CD4-positive, alpha-beta T cell (primary cell): ENCODE measurements at places on chromosomes 13 and 19.
A peak's percentile ranks its signal among the peaks of the same experiment; 100 is the strongest.

DNA sequence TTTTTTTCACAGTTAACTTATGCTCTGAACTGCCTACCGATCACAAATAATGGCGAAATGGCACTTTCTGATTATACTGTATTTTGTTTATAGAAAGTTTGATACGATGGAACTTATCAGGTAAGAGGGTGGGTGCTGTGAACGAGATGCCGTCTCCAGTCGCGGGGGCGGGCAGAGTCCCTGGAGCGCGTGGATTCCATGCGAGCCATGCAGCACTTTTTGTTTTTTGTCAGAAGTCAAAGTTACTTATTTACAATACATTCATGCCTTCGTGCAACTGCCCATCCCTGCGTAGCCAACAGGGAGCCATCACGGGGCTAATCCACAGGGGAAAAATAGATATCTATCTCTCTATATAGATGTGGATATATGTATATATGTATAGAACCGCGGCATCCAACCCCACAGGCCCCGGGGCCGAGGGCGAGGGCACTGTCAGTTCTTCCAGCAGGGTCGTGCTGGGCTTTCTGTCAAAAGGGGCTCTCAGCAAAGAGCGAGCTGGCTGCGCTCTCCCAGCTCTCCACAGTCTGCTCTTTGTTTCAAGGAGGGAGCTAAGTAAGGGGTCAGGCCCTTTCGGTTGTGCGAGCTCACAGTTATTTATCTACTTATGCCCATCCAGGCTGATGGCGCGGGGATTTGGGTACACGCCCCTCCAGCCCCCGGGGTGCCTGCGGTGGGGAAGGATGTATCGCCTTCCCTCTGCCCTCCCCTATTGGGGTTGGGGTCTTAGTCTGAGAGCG is 3.4 kb downstream of the SLITRK1 start:
- H3K4me3 ChIP-seq, result no peak overlapping the region
- no peak overlapping the region for H3K27ac ChIP-seq
- peaks cover 7% of the 10 kb centered on the region for H3K4me1 ChIP-seq

DNA sequence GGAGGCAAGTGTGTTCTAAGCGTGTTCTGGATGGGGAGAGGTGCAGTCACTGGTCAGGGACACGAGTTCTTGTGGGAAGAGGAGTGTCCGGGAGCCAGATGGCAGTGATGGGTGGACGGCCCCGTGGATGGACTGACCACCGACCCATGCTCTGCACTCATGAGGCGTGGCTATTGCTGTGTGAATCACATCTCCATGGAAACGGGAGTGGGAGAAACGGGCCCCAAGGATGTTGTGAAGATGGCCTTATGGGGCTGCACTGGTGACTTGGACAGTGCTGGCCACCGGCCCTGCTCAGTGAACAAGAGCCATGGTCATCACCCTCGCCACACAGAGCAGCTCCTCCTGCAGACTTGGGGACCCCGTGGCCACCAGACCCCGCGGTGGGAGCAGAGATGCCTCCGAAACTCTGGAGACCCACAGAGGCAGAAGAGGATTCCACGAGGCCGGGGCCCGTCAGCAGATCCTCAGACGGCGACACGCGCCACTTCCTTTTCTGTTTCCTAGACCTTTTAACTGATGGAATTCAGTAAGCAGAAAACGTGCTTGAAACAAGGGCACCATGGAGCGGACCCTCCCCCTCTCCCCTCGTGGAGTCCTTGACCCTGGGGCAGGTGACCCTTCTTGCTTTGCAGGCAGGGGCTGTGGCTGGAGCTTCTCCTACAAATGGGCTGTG is 47.5 kb downstream of the GAS6 start:
- H3K4me1 ChIP-seq, result peaks cover 17% of the 10 kb centered on the region
- no peak overlapping the region for H3K27ac ChIP-seq
- no peaks in the 10 kb centered on the region for H3K27me3 ChIP-seq
- peak overlapping the region; percentile 41 for H3K4me3 ChIP-seq
- H3K36me3 ChIP-seq, result no peaks in the 10 kb centered on the region
- no peak for DNase-seq

DNA sequence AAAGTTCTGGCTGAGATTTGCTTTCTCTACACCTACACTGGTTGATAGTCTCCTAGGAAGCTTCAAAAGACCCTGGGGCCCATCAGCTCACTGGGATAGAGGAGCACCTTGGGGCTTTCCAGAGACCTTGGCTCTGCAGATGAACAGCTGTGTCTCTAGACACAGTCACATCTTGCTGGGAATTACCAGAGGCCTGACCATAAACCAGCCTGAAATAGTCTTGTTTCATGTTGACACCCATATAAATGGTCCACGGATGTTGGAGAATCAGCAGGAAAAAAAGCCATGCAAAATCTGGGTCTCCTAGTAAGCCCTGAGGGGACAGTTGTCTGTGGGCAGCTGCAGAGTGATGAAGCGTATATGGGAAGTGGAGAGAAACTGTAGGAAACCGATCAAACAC is 207.6 kb downstream of the DNAJC15 start:
- H3K27me3 ChIP-seq, result no peaks in the 10 kb centered on the region
- no peaks in the 10 kb centered on the region for H3K36me3 ChIP-seq
- H3K4me3 ChIP-seq, result no peak overlapping the region
- no peak for DNase-seq
- H3K4me1 ChIP-seq, result no peaks in the 10 kb centered on the region

DNA sequence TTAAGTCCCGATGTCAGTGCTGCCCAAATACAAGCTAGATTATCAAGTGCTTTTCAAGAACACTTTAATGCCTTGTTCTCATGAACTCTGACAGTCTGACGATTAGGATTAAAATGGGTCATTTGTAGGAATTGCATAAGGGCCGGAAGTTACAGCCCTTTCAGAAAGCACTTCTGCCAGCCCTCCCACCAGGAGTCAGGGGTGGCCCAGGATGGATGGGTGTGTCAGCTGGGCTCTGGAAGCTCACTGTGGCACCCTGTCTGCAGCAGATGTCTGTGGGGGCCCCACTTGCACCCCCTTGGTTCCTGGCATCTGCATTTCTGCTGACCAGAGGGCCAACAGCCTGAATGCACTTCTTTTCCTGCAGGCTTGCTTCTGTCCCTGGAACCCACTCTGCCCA is 712.7 kb downstream of the UQCRFS1 start:
- DNase-seq, result no peak
- no peak overlapping the region for H3K27ac ChIP-seq
- H3K36me3 ChIP-seq, result no peaks in the 10 kb centered on the region
- no peak overlapping the region for H3K4me3 ChIP-seq

GRCh38 chr13:95201814-95202651 is 99.2 kb downstream of the ABCC4 start:
- no peak overlapping the region for H3K4me3 ChIP-seq
- peaks cover 7% of the 10 kb centered on the region for H3K36me3 ChIP-seq
- H3K27ac ChIP-seq, result no peak overlapping the region
- H3K4me1 ChIP-seq, result no peaks in the 10 kb centered on the region
- no peaks in the 10 kb centered on the region for H3K27me3 ChIP-seq

DNA sequence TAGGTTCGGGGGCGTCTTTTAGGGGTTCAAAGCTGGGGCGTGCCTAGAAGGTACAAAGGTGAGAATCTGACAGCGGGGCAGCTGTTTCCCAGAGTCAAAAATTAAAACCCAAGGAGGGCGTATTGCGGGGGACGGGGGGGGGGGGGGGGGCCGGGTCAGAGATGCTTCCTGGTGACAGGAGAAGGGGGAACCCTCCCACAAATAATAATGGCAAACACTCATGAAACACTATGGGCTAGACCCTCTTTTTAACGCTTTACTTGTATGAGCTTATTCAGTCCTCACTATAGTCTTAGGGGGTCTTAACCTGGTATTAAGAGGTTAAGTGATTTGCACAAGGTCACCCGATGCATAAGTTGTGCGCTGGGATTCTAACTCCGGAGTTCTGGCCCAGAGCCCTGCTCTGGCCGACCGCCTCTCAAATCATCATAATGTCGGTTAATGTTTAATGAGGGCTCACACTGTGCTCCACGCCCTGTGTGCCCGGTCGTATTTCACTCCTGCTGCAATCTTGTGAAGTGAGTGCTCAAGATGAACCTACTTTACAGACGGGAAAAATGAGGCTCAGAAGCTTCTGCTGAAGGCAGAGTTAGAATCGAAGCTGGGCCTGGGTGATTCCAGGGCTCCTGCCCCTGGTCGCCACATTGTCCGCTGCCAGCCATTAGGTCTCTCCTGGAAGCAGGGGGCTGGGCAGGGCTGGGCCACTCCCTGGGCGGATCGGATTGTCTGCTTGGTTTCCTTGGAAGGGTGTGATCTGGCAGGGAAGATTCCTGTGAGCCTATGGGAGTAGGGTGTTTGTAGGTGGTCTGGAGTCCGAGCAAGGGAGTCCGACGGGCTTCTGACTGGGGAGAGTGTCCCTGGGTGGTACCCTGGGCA is 964 bp downstream of the PAK4 start:
- no peak for DNase-seq
- H3K36me3 ChIP-seq, result no peaks in the 10 kb centered on the region
- no peaks in the 10 kb centered on the region for H3K27me3 ChIP-seq
- peaks cover 30% of the 10 kb centered on the region for H3K4me1 ChIP-seq
- H3K27ac ChIP-seq, result peak overlapping the region; percentile 69
- peak overlapping the region; percentile 58 for H3K4me3 ChIP-seq

DNA sequence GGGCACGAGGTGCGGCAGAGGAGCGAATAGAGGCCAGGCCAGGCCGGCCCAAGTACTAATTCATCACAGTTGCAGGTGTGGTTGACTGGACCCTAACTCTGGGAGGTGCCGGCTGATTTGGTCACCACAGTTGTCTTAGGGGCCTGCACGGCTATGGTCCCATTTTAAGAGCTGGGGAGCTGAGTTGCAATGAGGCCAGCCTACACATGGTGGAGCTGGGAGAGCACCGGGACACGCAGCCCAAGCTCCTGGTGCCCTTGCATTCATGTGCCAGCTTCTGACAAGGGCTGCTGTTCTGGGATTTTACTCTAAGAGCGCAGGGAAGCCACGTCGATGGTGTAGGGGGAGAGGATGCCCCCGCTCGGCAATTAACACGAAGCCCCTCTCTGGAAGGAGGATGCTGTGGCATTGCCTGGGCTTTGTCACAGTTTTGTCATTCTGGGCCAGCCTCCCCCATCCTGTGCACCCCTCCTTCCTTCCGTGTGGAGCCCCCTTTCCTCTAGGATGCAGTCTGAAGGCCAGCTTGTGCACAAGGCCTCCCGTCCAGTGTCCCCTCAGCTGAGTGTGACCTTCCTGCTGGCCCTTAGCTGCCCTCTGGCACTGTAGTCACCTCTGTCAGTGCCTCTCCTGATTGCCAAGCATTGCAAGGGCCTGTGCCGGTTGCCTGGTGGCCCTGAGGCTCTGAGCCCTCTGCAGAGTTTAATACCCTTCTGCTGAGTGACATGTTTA is 109.4 kb upstream of the C1QTNF9B start:
- H3K4me1 ChIP-seq, result no peaks in the 10 kb centered on the region
- H3K36me3 ChIP-seq, result no peaks in the 10 kb centered on the region
- no peak overlapping the region for H3K4me3 ChIP-seq
- H3K27ac ChIP-seq, result no peak overlapping the region
- no peaks in the 10 kb centered on the region for H3K27me3 ChIP-seq

- H3K4me3 ChIP-seq, result no peak overlapping the region
- no peak overlapping the region for H3K27ac ChIP-seq
- no peak for DNase-seq
These were observed 6.5 kb downstream of the KCNN4 start for GRCh38 chr19:43774103-43774939.

DNA sequence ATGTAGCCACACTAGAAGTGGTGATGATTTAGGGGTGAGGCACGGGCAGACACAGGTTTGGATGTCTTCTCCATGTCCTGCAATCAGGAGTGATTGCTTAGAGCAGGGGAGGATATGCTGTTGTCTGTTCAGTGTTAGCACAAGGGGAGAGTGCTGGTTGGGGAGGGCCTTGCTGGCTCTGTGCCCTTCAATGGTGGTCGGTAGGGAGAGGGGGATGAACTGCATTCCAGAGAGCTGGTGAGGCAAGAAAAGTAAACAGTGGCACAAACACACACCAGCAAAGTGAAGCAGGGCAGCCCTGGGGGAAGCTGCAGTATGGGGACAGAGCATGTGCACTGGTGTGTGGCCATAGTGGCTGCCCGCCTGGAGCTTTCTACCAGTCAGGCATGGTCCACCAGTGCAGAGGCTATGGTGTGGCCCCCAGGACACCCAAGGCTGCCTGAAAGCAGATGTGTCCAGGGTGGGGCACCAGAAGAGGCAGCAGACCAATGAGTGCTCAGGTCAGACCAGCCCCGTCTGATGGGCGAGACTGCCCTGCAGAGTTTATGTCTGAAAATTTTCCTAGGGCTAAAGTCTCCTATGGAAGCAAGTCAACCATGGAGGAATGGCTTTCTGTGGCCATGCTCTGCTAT is 1676.9 kb downstream of the PCDH9 start:
- H3K27me3 ChIP-seq, result no peaks in the 10 kb centered on the region
- no peak overlapping the region for H3K4me3 ChIP-seq
- no peak overlapping the region for H3K27ac ChIP-seq
- DNase-seq, result no peak
- no peaks in the 10 kb centered on the region for H3K36me3 ChIP-seq
- no peaks in the 10 kb centered on the region for H3K4me1 ChIP-seq

GRCh38 chr19:15136234-15136954 is 29.2 kb downstream of the SYDE1 start:
- no peak overlapping the region for H3K4me3 ChIP-seq
- H3K27me3 ChIP-seq, result no peaks in the 10 kb centered on the region
- DNase-seq, result no peak
- H3K27ac ChIP-seq, result no peak overlapping the region

GRCh38 chr19:3133793-3134116 is 2.1 kb upstream of the GNA15 start:
- no peaks in the 10 kb centered on the region for H3K36me3 ChIP-seq
- peak overlapping the region; percentile 26 for H3K4me3 ChIP-seq
- H3K4me1 ChIP-seq, result peaks cover 53% of the 10 kb centered on the region
- DNase-seq, result no peak

DNA sequence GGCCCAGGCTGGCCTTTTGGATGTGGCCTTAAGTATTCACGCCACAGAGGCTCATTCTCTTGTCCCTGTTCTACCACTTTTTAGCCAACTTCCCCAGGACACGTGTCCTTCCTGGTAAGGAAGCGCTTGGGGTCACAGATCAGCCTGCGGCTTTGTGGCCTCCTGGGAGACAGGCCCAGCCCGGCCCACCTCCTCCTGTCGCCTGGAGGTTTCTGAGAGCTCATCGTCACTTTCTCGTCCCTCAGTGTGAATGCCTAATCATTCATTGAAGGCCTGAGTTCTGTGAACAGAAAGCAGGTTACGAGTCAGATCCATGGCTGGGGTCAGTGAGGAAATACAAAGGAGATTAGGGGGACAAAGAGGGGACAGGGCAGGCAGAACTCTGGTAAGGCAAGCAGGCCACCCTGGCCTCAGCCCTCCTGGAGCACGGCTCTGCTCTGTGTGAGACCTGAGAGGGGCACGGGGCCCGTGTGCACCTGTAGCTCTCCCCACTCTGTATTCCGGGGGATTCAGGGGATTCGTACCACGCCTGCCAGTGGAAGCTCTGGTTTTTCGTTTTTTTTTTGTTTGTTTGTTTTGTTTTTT is 38.6 kb upstream of the TSHZ3 start:
- H3K27me3 ChIP-seq, result peaks cover 4% of the 10 kb centered on the region
- no peak overlapping the region for H3K4me3 ChIP-seq
- H3K36me3 ChIP-seq, result no peaks in the 10 kb centered on the region
- no peak for DNase-seq
- no peaks in the 10 kb centered on the region for H3K4me1 ChIP-seq

GRCh38 chr19:38527466-38528136 is 90.2 kb downstream of the MAP4K1 start:
- peak; percentile 27 for DNase-seq
- no peak overlapping the region for H3K27ac ChIP-seq
- H3K36me3 ChIP-seq, result no peaks in the 10 kb centered on the region
- H3K4me3 ChIP-seq, result no peak overlapping the region
- H3K4me1 ChIP-seq, result peaks cover 5% of the 10 kb centered on the region
